ENCODE measurements at places on chromosomes 13 and 19. TPM values are rescaled to one million over a fixed set of nuclear protein-coding genes. Genes with fewer than 3 reads are reported as not detected.

GRCh38 chr13:110815471-110816204, 99.2 kb downstream of the ANKRD10 start:
- no peak for DNase-seq

Gene UBXN6
- total RNA-seq: 79.5 TPM

Gene CEACAM4
- total RNA-seq: 19.0 TPM

Gene GNG7
- total RNA-seq: 17.2 TPM

Gene NFIX
- 28.2 TPM for total RNA-seq
